ENCODE measurements at places on chromosomes 1 and 21. TPM values are rescaled to one million over a fixed set of nuclear protein-coding genes. Genes with fewer than 3 reads are reported as not detected.
A peak's percentile ranks its signal among the peaks of the same experiment; 100 is the strongest.

C1orf87 gene
- not detected for polyA plus RNA-seq

- DNase-seq, result peak; percentile 42
- no peaks in the 10 kb centered on the region for H3K36me3 ChIP-seq
- H3K27me3 ChIP-seq, result no peaks in the 10 kb centered on the region
- H3K4me1 ChIP-seq, result no peaks in the 10 kb centered on the region
These were observed 283.5 kb downstream of the S1PR1 start for GRCh38 chr1:101520302-101520701.

GRCh38 chr21:28283641-28284490 is 708.8 kb downstream of the LTN1 start:
- H3K4me3 ChIP-seq, result no peak overlapping the region
- H3K36me3 ChIP-seq, result no peaks in the 10 kb centered on the region
- H3K4me1 ChIP-seq, result peaks cover 16% of the 10 kb centered on the region
- H3K27ac ChIP-seq, result peak overlapping the region; percentile 75
- no peaks in the 10 kb centered on the region for H3K27me3 ChIP-seq

S100PBP gene
- 13.2 TPM for polyA plus RNA-seq

DNA sequence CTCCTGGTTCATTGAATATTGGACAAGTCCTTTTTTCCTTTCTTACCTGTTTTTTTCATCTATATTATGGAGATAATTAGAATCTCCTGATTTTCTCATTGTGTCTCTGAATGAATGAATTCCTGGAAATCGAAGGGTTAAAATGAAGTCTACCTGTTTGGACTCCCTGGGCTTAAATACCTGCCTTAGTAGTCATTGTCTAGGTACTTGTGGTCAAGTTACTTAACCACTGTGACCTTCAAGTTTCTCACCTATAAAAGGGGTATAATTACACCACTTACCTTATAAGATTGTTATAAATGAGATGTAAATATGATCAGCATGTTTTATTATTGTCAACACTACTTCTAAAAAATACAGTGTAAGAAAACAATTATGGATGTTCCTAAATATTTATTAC is 9.0 kb upstream of the TBX19 start:
- H3K36me3 ChIP-seq, result no peaks in the 10 kb centered on the region
- H3K27ac ChIP-seq, result no peak overlapping the region
- no peaks in the 10 kb centered on the region for H3K27me3 ChIP-seq
- no peak for DNase-seq

- H3K4me1 ChIP-seq, result peaks cover 2% of the 10 kb centered on the region
- no peak overlapping the region for H3K4me3 ChIP-seq
- no peaks in the 10 kb centered on the region for H3K36me3 ChIP-seq
- H3K27me3 ChIP-seq, result no peaks in the 10 kb centered on the region
These were observed 76.7 kb upstream of the CASZ1 start for GRCh38 chr1:10873189-10873588.

DNA sequence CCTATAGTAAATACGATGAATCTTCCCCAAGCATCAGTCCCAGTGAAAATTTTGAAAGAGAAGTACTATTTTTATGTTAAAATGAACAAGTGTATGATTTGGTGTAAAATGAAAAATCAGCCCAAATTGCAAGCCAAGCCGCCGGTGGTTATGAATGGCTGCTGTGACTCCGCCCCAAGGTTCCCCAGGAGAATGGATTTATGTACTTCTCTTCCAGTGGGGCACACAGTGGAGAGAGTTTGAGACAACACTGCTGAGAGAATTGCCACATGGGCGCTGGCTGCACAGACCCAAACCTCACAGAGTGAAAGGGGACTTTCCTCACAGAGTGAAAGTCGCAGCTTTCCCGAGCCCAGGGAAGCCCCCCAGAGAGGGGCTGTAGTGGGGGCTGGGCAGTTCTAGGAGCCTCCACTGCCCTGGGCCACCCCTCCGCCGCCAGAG is 24.0 kb downstream of the CDK18 start:
- H3K4me1 ChIP-seq, result peaks cover 14% of the 10 kb centered on the region
- no peak for DNase-seq
- H3K36me3 ChIP-seq, result no peaks in the 10 kb centered on the region
- no peaks in the 10 kb centered on the region for H3K27me3 ChIP-seq

CHI3L2 gene
- 0.97 TPM for polyA plus RNA-seq

DNA sequence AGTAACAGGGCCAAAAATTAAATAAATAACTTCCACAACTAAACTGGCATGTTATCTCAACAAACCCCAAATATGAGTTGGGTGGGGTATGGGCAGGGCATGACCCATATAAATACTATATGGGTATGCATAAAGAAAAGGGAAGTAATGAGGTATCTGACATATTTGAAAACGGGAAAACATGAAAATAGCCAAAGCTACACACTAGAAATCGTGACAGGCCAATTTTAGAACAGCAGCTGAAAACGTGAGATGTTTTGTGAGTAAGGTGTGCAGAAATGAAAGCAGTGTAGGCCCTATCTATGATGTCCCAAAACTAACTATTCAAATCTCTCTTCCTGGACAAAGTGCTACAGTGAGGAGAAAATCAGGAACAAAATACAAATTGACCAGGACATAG is 537.9 kb upstream of the NR5A2 start:
- no peak overlapping the region for H3K4me3 ChIP-seq
- peaks cover 6% of the 10 kb centered on the region for H3K4me1 ChIP-seq
- H3K36me3 ChIP-seq, result no peaks in the 10 kb centered on the region
- H3K27ac ChIP-seq, result no peak overlapping the region
- H3K27me3 ChIP-seq, result no peaks in the 10 kb centered on the region

DNA sequence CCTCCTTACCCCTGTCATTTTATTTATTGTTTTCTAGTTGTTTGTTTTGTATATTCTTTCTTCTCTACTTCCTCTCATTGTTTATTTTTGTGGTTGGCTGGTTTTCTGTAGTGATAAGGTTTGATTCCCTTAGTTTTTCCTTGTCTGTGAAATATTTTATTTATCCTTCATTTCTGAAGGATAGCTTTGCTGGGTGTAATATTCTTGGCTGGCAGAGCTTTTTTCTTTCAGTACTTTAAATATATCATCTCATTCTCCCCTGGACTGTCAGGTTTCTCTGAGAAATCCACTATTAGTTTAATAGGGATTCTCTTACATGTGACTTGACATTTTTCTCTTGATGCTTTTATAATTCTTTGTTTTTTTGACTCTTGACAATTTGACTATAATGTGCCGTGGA is 18.8 kb upstream of the TIPRL start:
- no peaks in the 10 kb centered on the region for H3K36me3 ChIP-seq
- no peaks in the 10 kb centered on the region for H3K27me3 ChIP-seq

JMJD4 gene
- 16.6 TPM for polyA plus RNA-seq

DNA sequence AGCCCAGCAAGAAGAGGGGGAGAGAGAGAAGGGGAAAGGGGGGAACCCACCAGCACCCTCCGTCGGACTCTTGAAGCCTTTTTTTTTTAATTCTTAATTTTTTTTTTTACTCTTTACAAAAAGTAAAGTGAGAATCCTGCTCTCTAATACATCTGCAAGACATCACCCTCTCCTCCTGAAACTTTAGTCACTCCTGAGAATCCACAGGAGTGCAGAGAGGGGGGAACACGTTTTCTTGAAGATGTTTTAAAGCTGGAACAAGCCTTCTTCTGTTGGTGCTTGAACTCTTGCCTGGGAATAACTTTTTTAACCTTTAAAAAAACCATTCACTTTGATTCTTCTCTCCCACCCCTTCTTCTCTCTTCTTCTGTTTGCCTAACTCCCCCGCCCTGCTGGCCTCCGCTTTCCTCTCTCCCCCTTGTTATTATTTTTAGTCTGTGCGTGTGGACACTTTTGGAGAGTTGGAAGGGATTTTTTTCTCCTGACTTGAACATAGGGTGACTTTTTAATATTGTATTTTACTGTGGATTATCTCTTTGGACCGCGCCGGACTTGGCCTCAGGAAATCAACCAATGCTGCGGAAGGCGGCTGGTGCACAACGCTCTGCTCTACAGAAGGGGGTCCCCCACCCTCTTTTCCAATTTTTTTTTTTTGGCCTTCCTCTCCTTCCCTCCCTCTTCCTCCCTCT is 383 bp upstream of the PRRX1 start:
- H3K27me3 ChIP-seq, result no peaks in the 10 kb centered on the region
- H3K4me1 ChIP-seq, result peaks cover 4% of the 10 kb centered on the region
- peaks cover 4% of the 10 kb centered on the region for H3K36me3 ChIP-seq
- no peak for DNase-seq
- H3K27ac ChIP-seq, result peak overlapping the region; percentile 97

- H3K36me3 ChIP-seq, result no peaks in the 10 kb centered on the region
- H3K27ac ChIP-seq, result no peak overlapping the region
- no peak for DNase-seq
- no peaks in the 10 kb centered on the region for H3K4me1 ChIP-seq
- no peaks in the 10 kb centered on the region for H3K27me3 ChIP-seq
These were observed 142.6 kb downstream of the KAZN start for GRCh38 chr1:14741082-14741481.
